ENCODE measurements at places on chromosomes 2 and 18. TPM values are rescaled to one million over a fixed set of nuclear protein-coding genes. Genes with fewer than 3 reads are reported as not detected.

DNA sequence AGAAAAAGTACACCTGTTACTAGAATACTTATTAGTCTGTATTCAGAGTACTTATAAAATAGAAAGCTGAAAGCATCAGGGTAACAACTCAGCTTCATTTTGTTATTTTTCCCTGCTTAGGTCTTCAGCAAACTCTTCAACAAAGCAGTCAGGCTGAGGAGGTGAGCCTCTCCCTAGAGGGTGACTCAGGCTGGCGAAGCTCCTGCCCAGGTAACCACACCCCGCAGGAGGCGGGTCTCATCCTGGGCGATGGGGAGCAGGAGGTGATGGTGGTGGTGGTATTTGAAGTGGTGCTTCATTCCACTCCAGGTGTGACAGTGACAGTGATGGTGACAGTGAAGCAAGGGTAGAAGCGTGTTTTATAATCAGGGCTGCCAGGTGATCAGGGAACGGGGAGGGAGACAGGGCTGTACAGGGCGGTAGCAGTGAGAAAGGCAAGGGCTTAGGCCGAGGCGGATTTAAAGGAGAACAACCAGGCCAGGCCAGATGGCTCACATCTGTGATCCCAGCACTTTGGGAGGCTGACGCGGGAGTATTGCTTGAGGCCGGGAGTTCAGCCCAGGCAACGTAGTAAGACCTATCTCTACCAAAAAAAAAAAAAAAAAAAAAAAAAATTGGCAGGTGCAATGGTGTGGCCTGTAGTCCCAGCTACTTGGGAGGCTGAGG, 127.1 kb downstream of the SOCS6 start:
- DNase-seq = no peak

GRCh38 chr2:120285056-120285455, 32.4 kb downstream of the RALB start:
- no peak for DNase-seq

Gene EPB41L3
- 116 TPM for total RNA-seq

GRCh38 chr2:128510701-128511397, 192.2 kb upstream of the HS6ST1 start:
- DNase-seq = no peak

DNA sequence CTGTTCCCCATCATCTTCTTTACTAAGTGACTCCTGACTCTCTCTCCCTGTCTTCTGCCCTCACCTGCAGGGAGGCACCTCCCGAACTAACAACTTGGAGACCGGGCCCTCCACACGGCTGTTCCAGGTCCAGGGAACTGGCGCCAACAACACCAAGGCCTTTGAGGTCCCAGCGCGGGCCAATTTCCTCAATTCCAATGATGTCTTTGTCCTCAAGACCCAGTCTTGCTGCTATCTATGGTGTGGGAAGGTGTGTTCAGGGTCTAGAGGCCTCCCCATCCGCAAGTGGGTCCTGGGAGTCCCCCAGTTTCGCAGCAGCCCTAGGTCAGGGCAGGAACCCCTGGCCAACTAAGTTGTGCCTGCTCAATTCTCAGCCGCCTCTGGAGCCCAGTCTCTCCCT, 15.5 kb downstream of the VIL1 start:
- DNase-seq = no peak

GRCh38 chr2:22536133-22536532, 848.8 kb upstream of the KLHL29 start:
- no peak for DNase-seq

Gene C1GALT1C1L
- total RNA-seq = 1.2 TPM

DNA sequence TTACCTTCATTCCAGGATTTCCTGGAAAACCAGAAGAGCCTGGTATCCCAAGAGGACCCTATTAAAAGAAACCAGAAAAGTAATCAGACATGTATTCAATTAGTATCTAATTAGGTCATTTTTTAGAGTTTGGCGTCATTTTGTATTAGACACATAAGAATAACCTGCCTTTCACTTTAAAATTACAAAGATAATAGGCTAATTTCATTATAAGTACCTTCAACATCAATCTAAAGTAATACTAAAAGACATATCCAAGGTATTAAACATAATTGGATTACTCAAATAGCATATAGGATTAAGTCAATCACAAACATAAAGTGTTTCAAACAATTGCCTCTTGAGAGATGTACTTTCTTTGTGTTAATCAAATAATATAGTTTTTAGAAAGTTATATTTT, 97.9 kb downstream of the COL3A1 start:
- DNase-seq = no peak

DNA sequence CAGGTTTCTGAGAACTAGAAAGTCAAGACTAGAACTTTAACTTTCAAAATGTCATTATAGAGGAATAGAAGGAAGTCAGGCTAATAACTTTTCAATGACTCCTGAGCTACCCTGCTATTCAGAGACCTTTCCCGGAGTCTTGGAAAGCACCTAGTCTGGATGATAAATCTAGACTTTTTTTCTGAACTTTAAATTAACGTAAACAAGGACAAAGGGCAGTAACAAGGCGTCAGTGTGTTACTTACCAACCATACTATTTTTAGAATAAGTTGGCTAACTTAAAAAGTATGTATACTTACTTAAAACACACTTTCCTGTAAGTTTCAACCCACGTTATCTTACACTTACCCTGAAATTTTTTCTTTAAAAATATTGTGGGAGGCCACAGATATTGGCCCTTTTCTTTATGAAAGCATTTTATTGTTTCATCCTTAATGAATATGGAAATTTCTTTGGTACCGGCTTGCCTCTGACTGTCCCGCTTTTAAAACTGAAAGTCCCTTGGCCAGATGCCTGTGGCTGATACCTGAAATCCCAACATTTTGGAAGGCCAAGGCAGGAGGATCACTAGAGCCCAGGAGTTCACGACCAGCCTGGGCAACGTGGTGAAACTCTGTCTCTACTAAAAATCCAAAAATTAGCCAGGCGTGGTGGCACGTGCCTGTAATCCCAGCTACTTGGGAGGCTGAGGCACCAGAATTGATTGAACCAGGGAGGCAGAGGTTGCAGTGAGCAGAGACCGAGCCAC, 9.7 kb downstream of the PMAIP1 start:
- no peak for DNase-seq

Gene CRYGC
- total RNA-seq = not detected

DNA sequence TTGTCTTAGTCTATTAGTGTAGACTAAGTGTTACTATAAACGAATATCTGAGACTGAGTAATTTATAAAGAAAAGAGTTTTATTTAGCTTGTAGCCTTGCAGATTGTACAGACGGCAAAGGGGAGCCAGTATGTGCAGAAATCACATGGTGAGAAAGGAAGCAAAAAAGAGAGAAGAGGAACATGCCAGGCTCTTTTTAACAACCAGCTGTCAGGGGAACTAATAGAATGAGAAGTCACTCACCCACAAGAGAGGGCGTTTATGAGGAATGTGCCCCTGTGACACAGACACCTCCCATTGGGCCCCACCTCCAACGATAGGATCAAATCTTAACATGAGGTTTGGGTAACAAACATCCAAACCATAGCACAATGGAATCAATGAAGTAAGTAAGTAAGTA, 20.6 kb upstream of the ZNF804A start:
- no peak for DNase-seq

- DNase-seq = no peak
Observed at GRCh38 chr2:46798041-46798440, 117.6 kb downstream of the MCFD2 start.

- DNase-seq = no peak
Observed at GRCh38 chr2:9082158-9082557, 78.7 kb upstream of the MBOAT2 start.

GRCh38 chr18:50117863-50118262, 77.1 kb downstream of the MYO5B start:
- no peak for DNase-seq

DNA sequence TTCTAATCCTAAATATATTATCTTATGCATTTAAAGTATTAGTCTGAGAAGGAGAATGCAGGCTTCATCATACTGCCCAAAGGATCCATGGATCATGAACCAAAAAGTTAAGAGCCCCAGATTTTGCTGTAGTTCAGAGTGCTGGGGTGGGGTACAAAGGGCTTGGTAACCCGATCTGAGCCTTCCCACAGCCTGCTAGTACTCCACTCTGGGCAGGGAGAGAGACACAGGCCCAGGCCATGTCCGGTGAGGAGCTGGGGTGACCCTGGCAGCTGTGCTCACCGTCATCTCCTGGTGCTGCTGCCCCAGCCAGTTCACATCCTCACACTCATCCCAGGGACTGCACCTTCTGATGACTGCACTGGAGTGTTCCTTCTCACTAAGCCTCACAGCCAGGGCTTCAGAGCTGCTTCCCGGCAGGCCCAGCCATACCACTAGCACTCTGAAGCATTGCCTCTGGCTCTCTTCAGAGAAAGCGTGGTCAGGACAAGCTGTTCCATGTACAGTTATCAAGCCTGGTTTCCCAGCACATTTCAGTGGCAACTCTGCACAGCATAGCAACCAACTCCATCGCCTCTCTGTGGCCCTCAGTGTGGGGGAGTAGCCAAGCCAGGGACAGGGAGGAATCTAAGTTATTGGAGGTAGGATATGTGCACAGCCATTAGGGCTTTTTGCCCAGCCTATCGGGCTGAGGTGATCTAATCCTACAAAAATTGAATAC, 189.0 kb upstream of the CTAGE1 start:
- DNase-seq = peak; percentile 52

Gene SLC4A5
- total RNA-seq = 6.2 TPM

Gene TTC31
- total RNA-seq = 19.2 TPM

DNA sequence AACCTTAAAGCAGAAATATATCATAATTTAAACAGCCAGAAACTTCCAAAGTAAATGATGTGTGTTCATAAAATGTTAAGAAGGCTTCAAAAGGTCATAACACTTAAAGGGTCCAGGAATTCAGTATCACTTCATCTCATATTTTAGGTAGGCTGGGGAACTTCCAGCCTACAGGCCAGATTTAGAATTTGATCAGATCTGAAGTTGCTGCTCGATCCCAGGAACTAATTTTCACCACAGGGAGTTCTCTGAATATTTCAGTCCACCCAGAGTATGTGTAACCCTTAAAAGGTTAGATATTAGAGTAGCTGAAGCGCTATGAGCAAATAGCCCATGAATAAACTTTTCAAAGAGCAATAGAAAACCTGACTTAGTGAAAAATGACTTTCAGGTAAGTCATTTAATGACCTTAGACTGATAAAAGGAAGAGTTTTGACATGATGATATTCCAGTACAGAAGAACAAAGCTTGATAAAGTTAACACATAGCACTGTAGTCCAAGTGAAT, 1.7 kb downstream of the WIPF1 start:
- no peak for DNase-seq

DNA sequence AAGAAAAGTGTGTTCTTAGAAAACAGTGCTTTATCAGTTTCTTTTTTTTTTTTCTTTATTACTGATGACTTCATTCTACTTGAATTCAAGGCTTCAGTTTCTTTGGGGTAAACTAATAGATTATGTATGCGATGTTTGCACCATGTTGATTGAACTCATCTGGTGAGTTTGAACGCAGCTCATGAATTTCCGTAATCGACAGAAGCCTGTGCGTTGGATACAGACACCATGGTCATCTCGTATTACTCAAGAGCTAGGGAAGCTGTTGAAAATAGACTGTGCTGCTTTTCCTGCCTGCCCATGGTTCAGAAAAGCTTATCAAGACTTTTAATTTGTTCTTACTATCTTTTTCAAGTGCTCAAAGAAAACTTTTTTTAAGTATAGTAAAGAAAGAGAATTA, 185.5 kb upstream of the NRP2 start:
- no peak for DNase-seq

Gene CFC1
- total RNA-seq = not detected

DNA sequence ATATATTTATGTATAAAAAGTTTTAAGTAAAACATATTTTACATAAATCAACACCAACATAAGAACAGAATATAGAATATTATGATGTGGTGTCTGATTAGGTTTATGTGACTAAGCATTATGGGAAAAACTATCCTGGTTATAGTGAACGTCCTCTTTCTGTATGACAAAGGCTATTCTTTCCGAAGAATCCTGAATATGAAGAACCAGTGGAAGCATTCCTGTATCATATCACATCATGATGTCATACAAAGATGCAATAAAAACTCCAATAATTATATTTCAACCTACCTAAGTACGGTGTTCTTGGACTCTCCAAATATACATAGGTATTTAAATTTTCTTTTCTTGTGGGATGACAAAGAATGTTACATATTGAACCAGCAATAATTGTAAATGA, 37.5 kb upstream of the HDAC4 start:
- DNase-seq = no peak

DNA sequence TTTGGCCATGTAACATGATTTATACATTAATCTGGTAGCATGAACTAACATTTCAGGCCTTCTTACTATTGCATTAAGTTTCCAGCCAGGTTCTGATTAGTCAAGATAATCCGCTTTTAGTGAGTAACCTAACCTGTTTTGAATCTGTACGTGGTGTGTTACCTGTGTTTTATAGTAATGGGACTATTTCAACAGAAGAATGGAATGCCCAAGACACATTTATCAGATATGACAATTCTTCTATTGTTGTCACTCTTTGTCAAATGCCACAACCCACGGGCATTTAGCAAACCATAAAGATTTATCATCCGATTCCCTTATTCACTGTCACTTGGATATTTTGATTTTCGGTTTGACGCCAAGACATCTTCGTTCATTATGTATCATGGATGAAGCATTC, 117.9 kb downstream of the ETAA1 start:
- DNase-seq = no peak

GRCh38 chr2:232871418-232871834, 1.4 kb downstream of the SNORC start:
- no peak for DNase-seq

DNA sequence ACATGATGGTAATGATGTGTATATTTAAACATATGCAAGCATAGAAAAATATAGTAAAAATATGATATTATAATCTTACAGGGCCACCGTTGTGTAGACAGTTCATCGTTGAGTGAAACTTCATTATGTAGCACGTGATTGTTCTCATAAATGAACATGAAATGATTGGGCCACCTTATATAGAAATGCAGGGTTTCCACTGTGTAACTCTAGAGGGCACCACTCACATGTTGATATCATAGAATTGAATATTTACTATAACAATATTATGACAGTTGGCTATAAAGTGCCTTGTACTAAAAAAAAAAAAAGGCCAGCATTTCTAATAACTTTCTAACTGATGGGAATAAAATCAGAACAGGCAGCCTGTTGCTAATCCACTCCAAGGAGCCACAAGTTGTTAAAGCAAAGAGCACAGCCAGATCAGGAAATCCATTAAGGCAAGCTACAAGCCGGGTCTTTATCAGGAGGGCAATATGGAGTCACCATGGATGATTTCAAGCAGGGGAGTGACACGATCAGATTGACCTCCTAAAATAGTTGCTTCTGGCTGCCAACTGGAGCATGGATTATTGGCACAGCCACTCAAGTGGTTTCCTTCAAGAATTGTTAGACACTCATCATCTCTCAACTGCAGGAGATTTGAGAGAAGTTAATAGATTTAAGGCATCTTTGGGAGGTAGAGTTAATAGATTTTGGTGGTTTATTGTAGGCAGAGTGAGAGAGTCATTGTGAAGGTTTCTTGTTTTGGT, 16.7 kb downstream of the IL1F10 start:
- DNase-seq = no peak

Gene EFEMP1
- total RNA-seq = 989 TPM

GRCh38 chr2:111184725-111185310, 64.1 kb downstream of the BCL2L11 start:
- no peak for DNase-seq
